ENCODE measurements at places on chromosomes 4 and X. TPM values are rescaled to one million over a fixed set of nuclear protein-coding genes. Genes with fewer than 3 reads are reported as not detected.

PABPC5 gene
- total RNA-seq = not detected

EFHC2 gene
- 0.26 TPM for total RNA-seq

DCAF12L2 gene
- total RNA-seq = 0.07 TPM

SPANXA2 gene
- total RNA-seq = 0.23 TPM

HSPA4L gene
- total RNA-seq = 8.5 TPM

FGFBP2 gene
- 0.24 TPM for total RNA-seq

FATE1 gene
- total RNA-seq = not detected

NXF2 gene
- not detected for total RNA-seq

L1CAM gene
- total RNA-seq = 21.7 TPM

SPANXN4 gene
- total RNA-seq = not detected

UPF3B gene
- 18.2 TPM for total RNA-seq

TGIF2LX gene
- total RNA-seq = not detected

GYPB gene
- total RNA-seq = not detected

PHOX2B gene
- total RNA-seq = not detected

ACOX3 gene
- total RNA-seq = 11.0 TPM

VCX3A gene
- total RNA-seq = not detected

IL13RA1 gene
- 57.5 TPM for total RNA-seq

BCOR gene
- 26.5 TPM for total RNA-seq

F11 gene
- not detected for total RNA-seq

HTATSF1 gene
- total RNA-seq = 76.5 TPM

TCEAL6 gene
- not detected for total RNA-seq

INTU gene
- total RNA-seq = 2.0 TPM

SNCA gene
- total RNA-seq = 0.74 TPM

PRDM5 gene
- total RNA-seq = 3.5 TPM

MAP7D2 gene
- total RNA-seq = 6.3 TPM

KIAA1210 gene
- not detected for total RNA-seq

TEX13D gene
- total RNA-seq = not detected

SOWAHB gene
- not detected for total RNA-seq

BEND4 gene
- not detected for total RNA-seq

ARHGEF6 gene
- 0.25 TPM for total RNA-seq

SLC2A9 gene
- 0.39 TPM for total RNA-seq

CSN2 gene
- not detected for total RNA-seq

PCDH18 gene
- total RNA-seq = not detected

CDS1 gene
- total RNA-seq = 0.75 TPM

USP17L30 gene
- not detected for total RNA-seq

ATP8A1 gene
- total RNA-seq = 0.03 TPM

ATOH1 gene
- total RNA-seq = not detected

GPR119 gene
- not detected for total RNA-seq

ZNF41 gene
- 3.3 TPM for total RNA-seq

FDCSP gene
- total RNA-seq = not detected

UGT2B10 gene
- total RNA-seq = not detected

C4orf50 gene
- not detected for total RNA-seq

ASB12 gene
- not detected for total RNA-seq

CDX4 gene
- not detected for total RNA-seq

SLC49A3 gene
- total RNA-seq = not detected

NR0B1 gene
- total RNA-seq = 26.6 TPM

CT83 gene
- not detected for total RNA-seq

GABRG1 gene
- not detected for total RNA-seq

PFKFB1 gene
- 0.11 TPM for total RNA-seq

TASL gene
- not detected for total RNA-seq

GLRA2 gene
- not detected for total RNA-seq

APLN gene
- 0.72 TPM for total RNA-seq

DSPP gene
- not detected for total RNA-seq

PDE6B gene
- total RNA-seq = not detected

RCHY1 gene
- total RNA-seq = 14.4 TPM

PHEX gene
- 0.44 TPM for total RNA-seq

HSFX3 gene
- not detected for total RNA-seq

ZNF280C gene
- total RNA-seq = 2.7 TPM

RS1 gene
- not detected for total RNA-seq

Measured in A549 treated with ZK216348 at 1 μM for 4 hours (cell line).